CD4-positive, alpha-beta T cell treated with Interleukin-10 for 1 hour (primary cell): ENCODE measurements at places on chromosomes 4 and X.

DNA sequence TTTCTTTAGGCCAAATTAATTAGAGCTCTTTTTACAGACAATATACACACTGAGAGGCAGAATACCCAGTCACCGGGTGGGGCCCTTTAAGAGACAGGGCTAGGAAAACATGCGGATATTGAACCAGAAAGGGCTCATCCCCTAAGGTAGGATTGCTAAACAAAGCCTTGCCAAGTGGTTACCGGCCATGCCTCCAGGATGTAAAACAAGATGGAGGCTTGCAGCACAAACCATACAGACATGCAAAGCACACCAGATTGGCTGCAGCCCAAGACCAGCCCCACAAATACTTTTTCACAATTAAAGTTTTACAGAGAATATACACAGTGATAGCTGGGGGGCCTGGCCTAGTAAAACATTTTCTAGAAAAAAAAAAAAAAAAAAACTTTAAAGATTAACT lies 210.0 kb downstream of the KLHL4 start:
- no peak for DNase-seq

DNA sequence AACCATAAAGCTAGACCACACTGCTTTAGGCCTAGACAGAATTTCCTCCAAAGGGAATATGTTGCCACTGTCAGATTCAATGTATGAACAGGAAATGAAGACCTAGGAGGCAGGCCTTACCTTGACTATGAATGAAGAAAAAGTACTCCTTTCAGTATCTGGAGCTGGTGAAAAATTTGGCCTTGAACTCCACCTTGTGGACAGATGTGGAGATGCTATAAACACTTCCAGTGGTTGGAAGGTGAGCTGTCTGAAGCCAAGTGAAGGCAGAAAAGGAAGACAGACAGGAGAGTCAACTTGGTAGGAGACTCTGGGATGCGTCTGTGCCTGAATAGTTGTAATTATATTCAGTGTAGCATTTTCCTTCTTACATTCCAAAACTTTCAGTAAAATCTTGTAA lies 17.2 kb downstream of the SPIN3 start:
- peak; percentile 69 for DNase-seq

DNA sequence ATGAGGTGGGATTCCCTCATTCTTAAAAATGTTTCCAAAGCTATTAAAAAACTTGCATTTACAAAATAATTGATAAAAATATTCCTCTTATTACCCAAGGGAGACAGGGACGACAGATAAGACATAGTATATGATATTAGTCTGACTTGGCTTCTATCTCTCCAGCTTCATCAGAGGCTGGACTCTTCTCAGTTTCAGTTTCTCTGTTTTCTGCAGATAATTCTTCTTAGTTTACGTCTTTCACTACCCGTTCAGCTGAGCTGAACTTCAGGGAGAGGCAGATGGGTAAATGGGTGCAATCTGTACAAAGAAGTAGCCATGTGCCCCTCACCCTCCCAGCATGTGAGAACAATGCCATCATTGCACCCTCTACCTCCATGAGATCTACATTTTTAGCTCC lies 214.0 kb upstream of the SLIT2 start:
- DNase-seq = no peak

DNA sequence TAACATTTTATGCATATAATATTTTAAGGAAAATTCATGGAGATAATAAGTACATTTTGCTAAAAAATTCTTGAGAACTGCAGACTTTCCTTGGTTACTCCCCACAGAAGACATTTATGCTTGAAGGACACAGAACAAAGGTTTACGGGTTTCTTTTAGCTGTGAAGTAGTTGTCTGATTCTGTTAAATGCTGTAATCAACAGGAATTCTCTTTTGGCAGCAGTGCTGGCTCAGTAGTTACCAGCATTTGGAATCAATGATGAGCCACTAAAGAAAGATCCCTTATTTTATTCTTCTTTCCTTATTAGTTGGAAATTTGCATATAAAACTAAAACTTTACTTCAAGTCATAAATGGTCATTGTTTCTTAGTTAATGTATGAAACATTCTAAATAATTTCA lies 199.3 kb upstream of the FAT4 start:
- no peak for DNase-seq

- DNase-seq = no peak
These were observed 179.5 kb downstream of the MSN start for GRCh38 chrX:65846974-65847373.

- no peak for DNase-seq
These were observed 98.9 kb downstream of the PARM1 start for GRCh38 chr4:75031775-75032174.

GRCh38 chr4:88661739-88662138 lies 35.9 kb downstream of the NAP1L5 start:
- no peak for DNase-seq

DNA sequence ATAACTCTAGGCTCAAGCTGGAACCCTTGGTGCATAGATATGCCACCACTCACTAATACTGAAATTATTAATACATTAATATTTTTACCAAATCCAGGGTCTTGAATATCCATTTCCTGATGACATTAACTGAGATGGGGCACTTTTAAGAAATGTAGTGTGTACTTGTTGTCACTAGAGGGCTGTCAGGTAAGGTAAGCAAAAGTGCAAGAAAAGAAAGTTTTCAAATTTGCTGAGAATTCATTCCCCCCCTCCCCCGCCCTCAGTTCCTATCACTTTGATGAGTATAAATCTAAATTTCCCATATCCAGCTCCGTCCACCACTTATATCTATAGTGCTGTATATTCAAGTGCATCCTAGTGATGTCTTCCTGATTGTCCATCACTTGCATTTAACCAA lies 20.5 kb upstream of the WDR44 start:
- DNase-seq = no peak

DNA sequence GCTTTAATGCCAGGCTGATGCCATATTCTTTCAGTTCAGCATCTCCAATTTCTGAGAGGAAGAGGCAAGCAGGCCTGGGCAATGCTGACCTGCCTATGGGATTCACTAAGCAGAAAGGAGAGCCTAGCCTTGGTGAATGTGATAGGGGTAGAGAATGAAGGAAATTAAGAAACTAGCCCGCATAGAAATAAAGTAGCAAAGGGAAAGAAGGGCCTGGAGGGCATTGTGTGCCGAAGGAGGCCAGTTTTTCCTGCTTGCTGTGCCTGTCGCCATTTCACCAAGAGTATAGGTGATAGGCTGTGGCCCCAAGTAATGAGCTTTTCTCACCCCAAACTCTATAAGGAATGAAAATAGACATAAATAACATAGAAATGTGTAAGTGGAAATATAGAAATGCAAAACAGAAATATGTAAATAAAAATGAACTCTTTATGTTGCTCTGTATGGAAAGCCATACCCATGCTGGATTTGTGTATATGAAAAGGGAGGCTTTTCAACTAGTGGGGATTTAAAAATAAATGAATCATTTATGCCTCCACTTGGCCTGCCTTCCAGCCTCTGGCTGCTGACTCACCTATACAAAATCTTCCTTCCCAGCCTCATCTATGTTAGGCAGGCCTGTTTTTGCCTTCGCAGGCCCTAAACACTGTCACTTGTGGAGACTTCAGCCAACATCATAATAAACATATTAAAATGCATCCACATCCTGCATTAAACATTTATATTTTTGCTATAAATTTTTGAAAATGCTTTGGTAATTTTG lies 5.1 kb upstream of the OCRL start:
- DNase-seq = no peak
